NCI-H526 (cell line): ENCODE measurements at places on chromosomes 7 and 10.

DNA sequence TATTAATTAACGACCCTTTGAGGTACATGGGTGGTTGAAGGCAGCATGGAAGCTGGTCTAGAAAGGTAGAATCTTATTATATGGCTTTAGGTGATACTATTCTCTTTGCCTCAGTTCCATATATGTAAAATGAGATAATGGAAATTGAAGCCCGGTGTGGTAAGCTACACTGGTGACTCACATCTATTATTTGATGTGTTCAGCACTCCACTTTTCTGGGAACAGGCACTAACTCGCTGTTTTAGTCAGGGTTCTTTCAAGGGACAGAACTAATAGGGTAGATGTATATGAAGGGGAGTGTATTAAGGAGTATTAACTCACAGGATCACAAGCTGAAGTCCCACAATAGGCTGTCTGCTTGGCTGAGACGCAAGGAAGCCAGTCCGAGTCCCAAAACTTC, 4.4 kb upstream of the TRUB1 start:
- DNase-seq: no peak

GRCh38 chr10:74821501-74821900, 4.9 kb upstream of the KAT6B start:
- no peak for DNase-seq

DNA sequence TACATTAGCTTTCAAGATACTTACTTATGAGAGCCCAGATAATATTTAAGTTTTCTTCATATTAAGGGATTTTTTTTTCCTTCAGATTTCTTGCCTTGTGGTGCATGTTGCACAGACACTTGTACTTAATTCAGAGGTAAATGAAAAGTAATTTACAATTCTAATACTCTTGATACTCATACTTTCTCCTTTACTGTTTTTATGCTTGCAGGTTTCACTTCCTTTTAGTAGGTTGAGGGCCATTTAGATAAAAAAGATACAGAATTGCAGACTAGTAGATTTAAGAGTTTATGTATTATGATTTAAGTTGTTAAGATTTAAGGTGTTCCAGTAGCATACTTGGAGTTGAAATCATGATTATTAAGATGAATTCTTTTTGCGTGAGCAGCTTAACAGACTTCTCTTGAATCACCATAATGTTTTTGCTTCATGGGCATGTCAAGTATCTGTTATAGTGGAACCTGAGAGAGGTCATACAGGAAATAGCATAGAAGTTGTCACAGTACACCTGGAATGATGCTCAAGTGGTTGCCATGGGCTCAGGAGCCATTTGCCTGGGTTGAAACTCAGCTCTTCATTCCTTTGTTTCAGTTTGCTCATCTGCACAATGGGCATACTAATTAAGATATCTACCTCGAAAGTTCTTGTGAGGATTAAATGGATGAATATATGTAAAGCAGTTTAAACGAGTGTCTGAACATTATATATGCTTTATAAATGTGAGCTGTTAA, 174.8 kb upstream of the PRPS1L1 start:
- DNase-seq: no peak

DNA sequence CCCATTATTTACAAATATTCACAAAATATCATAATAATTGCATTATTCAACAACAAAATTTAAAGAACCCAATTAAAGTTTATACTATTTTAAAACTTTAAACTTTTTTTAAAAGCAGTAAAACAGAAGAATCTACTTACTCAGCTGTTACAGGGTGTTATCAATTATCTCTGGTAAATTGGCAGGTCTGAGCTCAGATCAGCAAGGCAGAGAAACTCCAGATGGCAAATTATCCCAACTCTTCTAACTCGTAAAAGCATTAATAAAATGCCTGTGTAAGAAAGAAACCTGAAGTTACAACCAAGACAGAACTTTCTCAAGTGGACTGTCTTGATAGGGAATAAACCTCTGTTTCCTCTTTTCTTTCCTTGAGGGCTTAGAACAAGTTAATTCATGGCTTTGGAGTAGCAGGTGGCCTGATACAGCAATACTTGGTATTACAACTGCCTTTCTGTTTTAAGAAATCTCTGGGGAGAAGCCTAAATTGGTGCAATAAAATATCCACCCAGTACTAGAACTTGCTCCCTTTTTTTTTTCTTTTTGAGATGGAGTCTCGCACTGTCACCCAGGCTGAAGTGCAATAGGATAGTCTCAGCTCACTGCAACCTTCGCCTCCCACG, 275.3 kb upstream of the MKLN1 start:
- no peak for DNase-seq

- DNase-seq: no peak
Observed at GRCh38 chr7:18638594-18639452, 143.3 kb downstream of the HDAC9 start.

DNA sequence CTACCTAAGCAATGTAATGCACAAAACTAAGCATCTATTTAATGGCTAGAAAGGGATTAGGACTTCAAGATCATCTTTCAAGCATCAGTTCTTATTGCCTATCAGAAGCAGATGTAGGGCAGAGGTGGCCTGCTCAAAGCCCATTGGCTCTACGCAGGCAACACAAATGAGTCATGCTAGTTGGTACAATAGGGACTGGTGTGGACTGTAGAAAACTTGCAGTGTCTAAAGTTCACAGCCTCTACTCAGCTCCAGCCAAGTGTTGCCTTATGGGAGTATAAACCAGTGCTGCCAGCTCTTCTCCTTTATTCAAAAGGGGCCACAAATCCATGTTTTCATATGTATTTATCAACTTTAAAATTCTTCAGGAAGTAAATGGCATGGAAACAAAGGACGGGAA, 31.7 kb downstream of the ASAH2 start:
- no peak for DNase-seq

GRCh38 chr7:28018446-28018845, 162.1 kb downstream of the JAZF1 start:
- DNase-seq: no peak

- no peak for DNase-seq
Observed at GRCh38 chr10:45653454-45653853, 19.1 kb downstream of the ZFAND4 start.

GRCh38 chr10:43361547-43362190, 9.8 kb upstream of the FXYD4 start:
- DNase-seq: no peak

DNA sequence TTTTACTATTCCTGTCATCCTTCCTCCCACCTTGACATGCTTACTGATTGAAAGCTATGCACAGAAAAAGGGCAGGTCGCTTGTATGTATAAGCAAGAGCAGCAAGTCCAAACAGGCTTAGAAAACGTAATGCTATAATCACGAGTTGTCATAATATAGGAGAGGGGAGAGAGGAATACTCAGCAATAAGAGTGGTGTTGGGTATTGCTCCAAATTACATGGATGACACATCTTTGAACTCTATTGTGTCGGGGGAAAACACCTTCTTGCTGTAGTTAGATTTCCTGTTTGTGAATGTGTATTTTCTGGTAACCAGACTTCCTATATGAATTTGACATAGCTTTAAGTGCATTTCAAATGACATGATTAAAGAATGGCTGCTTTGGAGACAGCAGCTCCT, 7.5 kb downstream of the MET start:
- DNase-seq: no peak

DNA sequence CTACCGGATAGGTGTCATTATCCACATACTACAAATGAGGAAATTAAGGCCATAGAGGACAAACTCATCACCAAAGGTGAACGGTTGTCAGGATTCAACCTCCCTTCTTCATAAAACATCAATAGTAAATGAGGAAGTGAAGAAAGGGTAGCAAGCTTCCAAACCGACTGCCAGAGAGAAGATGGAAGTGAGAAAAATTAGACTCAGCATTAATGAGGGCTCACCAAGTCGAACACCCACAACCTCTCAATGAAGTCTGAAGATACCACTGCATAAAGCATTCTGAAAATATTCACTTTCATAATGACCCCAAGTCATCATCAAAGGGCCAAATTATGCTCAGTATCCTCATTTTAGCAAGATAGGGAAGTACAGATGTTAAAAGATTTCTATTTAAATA, 29.6 kb downstream of the ABCB4 start:
- no peak for DNase-seq

DNA sequence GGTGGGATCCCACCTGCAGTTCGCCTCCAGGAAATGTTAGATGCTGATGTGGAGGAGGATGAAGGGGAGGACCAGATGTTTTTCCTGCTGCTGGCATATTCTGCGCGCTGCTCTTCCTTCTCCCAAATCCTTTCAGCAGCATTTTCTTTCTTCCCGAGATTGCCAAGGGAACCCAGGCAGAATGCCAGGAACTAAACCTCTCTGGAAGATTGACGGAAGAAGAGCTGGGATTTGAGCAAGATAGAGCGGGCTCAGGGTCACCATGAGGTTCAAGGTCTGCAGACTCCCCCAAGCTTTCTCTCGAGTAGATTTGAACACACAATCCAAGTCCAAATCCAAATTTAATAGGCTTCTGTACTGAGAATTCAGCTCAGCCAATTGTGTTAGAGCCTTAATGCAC, 345.2 kb upstream of the C7orf33 start:
- no peak for DNase-seq

GRCh38 chr10:128095027-128095752, 31.0 kb downstream of the MKI67 start:
- peak; percentile 8 for DNase-seq

GRCh38 chr10:132774181-132774901, 11.6 kb downstream of the NKX6-2 start:
- no peak for DNase-seq

GRCh38 chr7:103962070-103962469, 27.4 kb downstream of the RELN start:
- no peak for DNase-seq

DNA sequence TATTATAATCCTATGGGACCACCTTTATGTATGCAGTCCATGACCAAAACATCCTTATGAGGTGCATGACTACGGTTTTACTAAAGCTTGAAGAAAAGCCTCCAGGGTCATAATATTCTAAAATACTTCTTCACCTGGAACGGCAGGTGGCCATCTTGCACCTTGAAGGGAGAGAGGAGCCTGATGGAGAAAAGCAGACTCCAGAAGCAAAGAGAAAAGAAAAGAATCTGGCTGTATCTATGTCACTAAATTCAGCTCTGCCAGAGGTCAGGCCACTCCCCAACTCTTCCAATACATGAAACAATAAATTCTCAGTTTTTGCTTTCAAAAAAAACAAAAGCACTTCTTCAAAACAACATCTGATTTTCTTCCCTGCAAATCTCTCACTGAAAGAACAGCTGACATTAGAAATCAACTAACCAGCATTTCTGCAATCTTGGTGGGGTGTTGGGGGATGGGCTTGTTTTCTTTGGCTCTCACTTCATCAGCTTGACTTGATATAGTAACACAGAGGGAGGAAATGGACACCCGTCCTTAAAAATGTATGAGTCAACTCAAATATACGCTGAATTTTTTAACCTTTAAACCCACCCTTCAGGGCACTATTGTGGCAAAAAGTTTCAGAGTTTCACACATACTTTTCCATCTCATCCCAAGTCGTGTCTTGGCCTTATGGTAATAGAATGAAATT, 21.7 kb downstream of the HIBADH start:
- DNase-seq: no peak

- DNase-seq: no peak
Observed at GRCh38 chr10:14670551-14671240, 104.0 kb downstream of the FAM107B start.

GRCh38 chr7:139092090-139092796, 17.3 kb downstream of the ZC3HAV1 start:
- DNase-seq: no peak

DNA sequence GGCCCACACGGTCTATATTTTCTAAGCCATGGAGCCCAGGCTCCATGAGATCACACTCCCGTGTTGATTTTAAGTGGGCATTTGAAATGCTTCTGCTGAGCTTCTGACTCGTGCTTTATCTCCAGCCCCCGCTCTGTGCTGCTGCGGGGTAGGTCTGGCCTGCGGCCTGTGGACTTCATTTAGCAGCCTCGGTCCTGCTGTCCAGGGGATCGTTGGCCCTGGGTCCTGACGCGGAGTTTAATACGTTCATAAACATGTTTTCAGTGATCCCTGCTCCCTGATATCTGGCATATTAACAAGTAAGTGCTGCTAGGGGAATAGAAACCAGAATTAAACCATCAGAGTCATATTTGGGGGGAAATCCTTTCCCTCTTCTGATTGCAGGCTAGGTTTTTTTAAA, 540.3 kb upstream of the MGMT start:
- no peak for DNase-seq

DNA sequence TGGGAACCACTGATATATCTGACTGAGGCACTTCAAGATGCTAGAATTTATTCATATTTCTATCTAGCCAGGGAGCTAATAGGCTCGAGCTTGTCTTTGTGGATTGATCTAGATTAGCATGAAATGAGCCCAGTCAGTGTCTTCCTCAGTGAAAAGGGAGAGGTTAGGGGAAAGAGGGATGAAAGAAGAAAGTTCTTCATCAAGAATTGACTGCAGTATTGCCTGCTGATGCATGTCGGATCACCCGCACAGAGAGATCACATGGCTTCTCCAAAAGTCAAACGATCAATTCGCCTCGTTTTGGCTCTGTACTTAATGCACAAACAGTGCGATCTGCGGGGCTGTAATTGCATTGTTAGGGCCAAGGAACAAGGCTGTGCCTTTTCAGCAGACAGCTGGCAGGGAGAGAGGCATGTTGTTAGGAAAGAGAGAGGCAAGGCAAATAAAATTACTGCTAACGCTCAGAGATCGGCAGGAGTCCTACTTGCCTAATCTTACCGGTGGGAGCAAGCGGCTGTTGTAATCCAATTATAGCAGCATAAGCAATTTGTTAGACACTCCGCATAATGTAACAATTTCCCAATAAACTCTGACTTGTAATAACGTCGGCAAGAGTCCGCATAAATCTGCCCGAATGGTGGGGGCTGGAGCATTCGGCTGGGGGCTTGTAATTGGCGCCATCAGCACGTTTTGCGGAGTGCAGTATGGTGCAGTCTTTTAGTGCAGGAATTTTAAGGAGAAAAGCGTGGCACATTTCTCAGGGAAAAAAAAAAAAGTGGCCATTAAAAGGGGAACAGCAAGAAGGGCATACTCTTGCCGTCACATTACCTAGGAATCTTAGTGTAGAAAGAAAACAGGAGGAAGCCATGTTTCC, 102.1 kb downstream of the POLL start:
- DNase-seq: no peak

GRCh38 chr10:131214521-131215244, 96.8 kb downstream of the TCERG1L start:
- no peak for DNase-seq

DNA sequence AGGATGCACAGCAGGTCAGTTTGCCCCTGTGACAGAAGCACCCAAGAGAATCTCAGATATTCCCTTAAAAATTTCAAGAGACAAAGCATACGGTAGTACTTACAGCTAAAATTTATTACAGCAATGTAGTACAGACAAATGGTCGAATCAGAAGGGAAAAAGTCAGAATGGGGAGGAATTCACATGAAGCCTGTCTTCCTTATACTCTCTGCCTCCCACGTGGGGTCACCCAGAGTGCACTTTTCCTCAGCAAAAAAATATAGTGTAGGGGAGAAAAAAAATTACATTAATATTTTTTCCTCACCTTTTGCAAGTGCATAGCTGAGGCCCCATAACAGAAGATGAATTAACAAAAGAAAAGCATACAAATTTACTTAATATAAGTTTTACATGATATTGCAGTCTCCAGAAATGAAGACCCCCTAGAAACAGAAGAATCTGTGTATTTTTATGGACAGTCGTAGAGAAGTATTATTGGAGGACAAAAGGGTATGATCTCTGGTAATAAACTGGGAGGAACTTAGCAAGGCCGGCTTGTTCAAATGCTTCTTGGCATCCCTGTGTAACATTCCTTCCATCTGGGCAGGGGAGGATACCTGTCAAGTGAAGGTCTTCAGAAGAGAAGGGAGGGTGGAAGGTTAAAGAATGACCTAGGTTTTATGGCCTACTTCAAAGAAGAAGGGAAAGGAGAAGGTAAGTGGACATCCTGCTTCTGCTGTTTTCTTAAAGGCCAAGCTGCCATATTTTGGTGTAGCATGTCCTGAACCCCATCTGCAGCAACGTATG, 270.6 kb upstream of the MAGI2 start:
- DNase-seq: no peak

GRCh38 chr10:115141254-115141653, 48.1 kb downstream of the ATRNL1 start:
- DNase-seq: peak; percentile 2
